ENCODE measurements at places on chromosomes 5 and 9.

GRCh38 chr5:108193021-108193795, 188.7 kb downstream of the FBXL17 start:
- no peak for DNase-seq

GRCh38 chr5:35194635-35195471, 35.4 kb downstream of the PRLR start:
- DNase-seq = no peak

GRCh38 chr5:82185851-82186250, 92.3 kb downstream of the RPS23 start:
- DNase-seq = no peak

GRCh38 chr9:15999422-16000339, 446.8 kb downstream of the CCDC171 start:
- no peak for DNase-seq

GRCh38 chr5:2710910-2711309, 40.6 kb downstream of the IRX2 start:
- DNase-seq = no peak

DNA sequence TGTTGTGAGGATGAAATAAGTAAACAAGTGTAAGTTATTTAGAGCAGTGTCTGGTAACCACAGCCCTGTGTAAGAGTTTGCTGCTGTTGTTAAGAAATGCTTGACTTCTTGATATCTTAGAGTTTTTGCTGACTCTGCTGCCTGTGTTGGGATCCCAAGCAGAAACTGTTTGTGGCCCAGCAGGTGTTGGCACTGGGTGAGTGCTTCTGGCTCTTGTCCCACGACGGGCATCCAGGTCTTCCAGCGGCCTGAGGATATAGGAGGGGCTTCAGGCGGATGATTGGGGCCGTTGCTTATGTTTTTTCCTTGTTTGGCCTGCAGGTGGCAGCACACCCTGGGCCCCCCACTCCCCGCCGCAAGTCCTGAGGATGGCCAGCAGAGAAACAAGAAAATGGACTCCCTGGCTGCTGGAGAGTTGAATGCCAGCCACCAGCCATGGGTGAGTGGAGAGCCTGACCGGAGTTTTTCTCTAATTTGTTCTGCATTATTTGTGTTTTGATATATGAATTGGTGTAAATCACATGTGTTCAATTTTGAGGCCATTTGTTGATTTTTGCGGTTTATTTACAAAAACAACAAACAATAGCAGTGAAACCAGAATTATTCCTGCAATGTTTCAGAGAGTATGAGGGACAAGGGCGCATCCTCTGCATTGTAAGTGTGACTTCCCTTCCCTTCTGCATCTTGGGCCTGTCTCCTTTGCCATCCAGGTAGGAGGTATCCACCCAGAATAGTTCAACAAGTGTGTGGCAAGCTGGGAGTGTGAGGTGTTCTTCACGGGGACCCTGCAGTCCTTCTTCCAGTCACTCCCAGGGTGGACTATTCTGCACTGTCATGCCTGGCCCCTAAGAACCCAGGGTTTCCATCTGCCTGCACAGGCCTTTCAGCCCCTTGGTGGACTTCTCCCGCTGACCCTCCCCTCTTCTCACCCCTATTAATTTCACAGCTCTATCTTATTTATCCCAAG, 50.3 kb downstream of the SLC22A5 start:
- DNase-seq = peak; percentile 84

GRCh38 chr9:3578786-3579185, 53.0 kb upstream of the RFX3 start:
- DNase-seq = no peak

DNA sequence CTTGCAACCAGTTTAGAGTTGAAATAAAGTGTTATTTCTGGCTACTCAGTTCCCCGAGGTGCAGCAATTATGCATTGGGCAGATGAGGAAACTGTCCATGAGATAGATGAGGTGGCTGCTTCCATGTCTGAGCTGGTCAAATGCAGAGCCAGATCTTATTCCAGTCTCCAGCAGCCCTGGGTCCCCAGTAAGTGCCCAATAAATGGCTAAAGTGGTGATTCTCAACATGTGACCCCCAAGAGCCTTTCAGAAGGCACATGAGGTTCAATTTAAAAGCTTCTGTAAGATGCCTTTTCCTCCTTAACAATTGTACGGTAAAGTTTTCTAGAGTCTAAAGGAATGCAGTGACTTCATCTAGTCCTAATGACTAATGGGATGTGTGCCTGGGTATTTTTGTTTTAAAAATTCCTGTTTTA, 17.5 kb downstream of the ATOX1 start:
- no peak for DNase-seq

GRCh38 chr5:20972419-20972925, 984.5 kb upstream of the CDH18 start:
- DNase-seq = no peak

- DNase-seq = no peak
Measured at GRCh38 chr9:86176468-86176867, 77.1 kb upstream of the GOLM1 start.

DNA sequence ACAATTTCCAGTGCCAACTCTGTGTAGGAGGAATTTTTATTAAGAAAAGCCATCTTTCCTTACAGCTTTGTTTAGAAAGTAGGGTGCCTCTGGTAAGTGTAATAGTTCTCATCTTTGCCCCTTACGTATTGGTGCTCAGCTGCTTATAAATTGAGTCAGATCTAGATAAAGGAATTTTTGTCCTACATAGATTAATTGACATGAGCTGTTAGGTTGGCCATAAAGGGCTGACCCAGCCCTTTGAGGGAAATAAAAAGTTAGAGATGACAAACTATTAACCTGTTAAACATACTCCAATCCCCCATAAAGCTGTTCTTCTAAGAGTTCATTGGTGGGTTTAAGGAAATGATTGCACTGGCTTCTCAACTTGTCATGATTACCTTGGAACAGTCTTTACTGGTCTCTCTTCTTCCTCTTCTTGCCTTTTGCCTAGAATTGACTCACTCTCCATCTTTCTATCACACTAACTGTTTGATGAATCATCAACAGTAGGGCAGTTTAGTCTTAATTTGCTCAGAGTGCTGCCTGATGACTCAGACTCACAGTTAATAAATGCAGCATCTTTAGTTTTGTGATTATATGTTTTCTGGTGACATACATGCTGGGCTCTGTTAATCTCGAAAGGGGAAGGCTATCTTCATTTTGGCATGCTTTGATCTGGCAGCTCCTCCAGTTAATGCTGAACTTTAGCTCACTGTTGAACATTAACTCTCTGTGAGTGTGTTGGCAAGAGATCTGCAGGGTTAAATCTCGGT, 51.7 kb downstream of the ARHGAP26 start:
- DNase-seq = no peak
